ENCODE measurements at places on chromosomes 1 and 21.

DNA sequence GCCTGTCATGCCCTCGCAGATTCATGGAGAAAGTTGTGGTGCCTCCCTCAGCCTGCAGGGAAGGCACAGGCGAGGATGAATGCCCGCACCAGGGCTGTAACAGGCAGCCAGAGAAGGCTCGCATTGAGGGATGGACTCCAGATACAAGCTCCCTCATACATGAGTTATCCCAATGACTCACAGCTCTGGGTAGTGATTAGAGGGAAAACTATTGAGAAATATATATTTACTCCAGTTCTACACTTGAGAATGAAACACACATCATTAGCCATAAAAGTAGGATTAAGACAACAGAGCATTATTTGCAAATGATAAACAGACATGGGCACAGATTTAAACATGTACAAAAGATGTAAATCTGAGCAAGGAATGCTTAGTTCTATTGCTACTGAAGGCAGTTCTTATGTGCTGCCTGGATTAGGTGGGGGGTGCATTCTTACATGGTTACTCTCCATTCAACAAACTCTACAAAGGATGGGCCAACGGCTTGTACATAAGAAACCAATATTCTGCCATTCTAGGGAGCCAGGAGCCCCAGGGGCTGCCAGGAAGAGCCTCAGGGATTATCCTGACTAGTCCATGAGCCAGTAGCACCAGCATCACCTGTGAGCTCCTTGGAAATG is 97.9 kb downstream of the CSMD2 start:
- no peak for DNase-seq

DNA sequence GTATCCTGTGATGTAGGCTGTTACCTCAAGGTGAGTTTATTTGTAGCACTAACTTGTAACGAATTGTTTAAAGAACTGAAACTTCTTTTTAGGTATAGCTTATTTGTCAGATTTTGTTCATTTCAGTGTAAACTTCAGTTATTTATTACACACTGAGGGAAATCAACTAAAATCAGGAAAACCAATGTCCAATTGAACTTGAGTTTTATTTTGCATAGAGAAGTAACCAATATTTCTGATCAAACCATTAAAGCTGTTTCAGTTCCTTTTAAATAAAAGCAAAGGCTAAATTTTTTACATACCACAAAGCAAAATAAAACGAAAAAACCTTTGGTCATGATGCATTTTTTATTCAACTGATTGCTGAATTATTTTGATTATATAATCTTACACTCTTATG is 103.6 kb downstream of the CAMTA1 start:
- no peak for DNase-seq

DNA sequence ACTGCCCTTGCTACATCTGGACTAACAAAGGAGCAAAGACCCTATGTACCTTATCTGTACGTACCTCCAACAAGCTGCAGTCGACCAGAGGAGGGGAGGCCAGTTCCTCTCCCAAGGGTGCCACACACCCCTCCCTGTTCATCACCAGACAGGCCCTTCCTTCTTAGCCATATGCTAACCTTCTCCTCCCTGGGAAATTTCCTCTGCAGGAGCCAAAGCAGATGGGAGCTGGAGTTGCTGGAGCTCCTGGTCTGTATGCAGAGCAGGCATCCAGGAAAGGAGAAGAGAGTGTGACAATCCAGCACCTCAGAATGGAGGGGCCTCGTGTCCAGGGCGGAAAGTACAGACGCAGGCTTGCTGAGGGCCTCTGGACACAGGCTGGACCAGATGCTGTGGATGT is 48.5 kb downstream of the C8B start:
- DNase-seq, result no peak

GRCh38 chr1:178560871-178561376 is 48.0 kb downstream of the TEX35 start:
- no peak for DNase-seq

DNA sequence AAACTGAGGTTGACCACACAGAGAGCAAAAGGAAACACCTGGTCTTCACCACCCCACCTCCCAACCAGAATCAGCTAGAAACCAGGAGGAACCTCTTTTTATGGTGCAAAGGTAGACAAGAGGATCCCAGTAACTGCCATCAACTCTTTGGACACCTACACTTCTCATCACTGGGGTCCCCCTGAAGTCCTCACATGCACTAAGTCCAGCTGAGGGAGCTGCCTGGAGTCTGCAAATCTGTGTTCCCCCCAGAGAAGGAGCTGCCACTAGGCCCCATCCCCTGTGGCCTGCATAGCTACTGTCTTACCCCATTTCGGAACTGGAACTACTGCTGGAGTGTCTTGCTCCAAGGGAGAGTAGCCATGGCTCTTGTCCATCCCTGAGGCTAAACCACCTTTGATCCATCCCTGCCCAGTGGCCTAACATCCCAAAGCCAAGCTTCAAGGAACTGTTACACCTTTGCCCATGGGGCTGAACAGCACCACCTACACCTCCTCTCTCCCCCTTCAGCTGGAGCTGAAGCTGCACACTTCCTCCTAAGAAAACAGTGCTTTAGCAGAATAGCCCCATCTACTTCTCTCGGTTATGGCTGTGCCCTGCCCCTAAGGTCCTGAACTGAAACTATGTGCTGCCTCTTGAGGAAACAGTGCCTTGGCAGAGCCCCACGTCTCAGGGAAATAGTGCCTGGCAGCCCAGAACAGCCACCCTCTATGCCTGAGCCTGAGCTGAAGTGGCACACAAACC is 85.4 kb upstream of the CD53 start:
- DNase-seq, result peak; percentile 45

DNA sequence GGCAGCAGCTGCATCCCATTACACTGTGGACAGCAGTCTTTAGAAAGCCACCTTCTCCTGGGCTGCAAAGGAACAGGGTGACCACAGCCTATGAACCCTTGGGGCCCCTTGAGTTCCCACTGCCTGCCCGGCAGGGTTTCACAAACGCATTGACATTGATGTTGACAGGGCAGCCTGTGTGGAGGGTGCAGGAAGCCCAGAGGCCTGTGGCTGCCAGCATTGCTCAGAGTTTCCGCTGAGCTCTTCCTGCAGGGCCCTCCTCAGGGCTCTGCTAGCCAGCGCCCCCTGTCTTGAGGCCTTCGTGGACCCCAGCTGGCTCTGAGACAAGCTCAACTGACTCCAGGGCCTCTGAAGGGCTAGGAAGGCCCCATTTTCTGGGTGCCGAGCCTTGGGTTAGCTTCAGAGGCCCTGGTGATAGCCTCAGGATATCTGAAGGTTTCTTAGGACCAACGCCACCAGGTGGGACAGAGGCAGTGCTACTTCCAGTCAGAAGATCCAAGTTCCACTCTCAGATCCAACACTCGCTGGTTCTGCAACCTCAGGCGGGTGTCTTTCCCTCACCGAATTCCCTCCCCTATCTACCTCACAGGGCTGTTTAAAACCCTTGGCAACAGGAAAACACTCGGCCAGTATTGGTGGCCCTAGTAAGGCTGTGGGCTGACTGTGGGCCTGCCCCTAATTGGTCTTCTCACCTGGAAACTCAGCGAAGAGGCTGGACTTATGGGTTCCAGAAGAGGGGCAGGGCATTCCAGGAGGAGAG is 27.2 kb upstream of the EPS8L3 start:
- DNase-seq, result peak; percentile 84

GRCh38 chr21:34570313-34570712 is 44.6 kb downstream of the RCAN1 start:
- DNase-seq, result no peak

- no peak for DNase-seq
Observed at GRCh38 chr1:59556398-59556797, 258.4 kb upstream of the HOOK1 start.

DNA sequence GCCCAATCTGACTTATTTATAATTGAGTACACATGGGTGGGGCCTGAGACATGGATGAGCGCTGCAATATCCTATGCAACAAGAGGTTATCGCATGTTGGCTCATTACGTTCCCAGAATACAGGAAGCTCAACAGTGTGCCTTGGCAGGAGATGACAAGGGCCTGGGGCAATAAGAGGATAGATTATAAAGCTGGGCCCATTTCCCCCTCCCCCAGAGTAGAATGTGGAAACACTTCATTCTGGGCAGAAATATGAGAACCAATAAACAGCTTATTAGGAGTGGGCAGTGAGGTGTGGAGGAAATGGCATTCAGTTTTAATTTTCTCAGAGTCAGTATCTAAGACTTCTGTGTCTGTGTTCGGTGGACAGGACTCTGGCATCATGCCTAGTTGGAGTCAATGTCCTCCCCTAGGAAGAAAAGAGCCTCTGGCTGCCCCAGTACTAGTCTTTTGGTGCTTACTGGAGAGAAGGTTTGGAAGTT is 92.8 kb downstream of the PIK3R3 start:
- no peak for DNase-seq

DNA sequence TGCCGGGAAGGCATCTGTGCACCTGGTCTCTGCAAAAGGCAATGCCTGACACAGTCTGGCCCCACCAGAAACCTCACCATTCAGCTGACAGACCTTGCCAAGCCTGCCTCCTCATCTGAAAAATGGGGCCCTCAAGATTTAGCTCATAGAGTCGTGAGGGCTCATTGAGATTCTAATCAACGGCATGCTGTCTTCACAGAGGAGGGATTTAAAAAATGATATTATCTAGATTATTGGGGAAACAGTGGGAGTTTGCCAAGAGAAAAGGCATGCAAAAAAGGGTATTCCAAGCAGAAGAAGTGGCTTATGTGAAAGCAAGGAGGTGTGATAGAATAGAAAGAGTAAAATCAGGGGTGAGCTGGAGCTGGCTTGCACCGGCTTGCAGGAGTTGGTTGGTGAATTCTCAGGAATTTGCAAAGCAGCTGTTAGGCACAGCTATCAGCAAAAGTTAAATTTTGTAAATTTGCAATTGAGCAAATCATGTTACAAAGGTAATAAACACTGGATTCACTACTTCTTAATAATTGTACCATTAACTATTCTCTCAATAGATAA is 91.7 kb upstream of the WNT4 start:
- DNase-seq, result no peak

DNA sequence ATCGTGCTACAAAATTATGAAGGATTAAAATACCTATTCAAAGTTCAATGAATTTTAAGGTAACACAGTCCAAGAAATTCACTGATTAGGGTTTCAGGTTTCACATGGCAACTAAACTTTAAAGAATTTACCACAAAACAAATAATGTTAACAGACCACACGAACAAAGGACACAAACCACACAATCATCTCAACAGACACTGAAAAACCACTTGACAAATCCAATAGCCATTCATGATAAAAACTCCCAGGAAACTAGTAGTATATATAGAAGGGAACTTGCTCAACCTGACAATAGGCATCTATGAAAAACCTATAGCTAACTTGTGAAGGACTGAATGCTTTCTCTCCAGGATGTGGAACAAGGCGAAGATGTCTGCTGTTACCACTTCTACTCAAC is 21.1 kb upstream of the SH2D5 start:
- DNase-seq, result no peak

GRCh38 chr1:81757398-81758020 is 43.2 kb upstream of the ADGRL2 start:
- no peak for DNase-seq

DNA sequence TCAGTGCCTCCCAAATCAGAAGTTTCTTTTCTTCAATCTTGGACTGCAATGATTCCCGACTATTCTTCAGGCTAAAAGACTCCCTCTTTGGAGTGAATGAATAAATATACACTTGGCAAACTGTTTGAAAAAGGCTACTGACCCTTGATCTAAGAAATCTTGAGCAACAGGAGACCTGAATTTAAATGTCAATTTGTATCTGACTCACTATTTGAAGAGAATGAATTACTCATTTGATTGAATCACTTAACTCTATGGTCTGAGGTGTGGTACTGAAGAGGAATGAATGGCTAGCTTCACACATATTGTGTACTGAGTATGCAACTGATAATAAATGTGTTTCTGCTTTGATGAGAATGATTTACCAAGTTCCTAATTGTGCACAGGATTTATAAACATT is 4.6 kb upstream of the SMG7 start:
- no peak for DNase-seq

- DNase-seq, result peak; percentile 16
Observed at GRCh38 chr1:150764617-150765101, 919 bp downstream of the CTSS start.
